ENCODE measurements at places on chromosomes 5 and 9.

DNA sequence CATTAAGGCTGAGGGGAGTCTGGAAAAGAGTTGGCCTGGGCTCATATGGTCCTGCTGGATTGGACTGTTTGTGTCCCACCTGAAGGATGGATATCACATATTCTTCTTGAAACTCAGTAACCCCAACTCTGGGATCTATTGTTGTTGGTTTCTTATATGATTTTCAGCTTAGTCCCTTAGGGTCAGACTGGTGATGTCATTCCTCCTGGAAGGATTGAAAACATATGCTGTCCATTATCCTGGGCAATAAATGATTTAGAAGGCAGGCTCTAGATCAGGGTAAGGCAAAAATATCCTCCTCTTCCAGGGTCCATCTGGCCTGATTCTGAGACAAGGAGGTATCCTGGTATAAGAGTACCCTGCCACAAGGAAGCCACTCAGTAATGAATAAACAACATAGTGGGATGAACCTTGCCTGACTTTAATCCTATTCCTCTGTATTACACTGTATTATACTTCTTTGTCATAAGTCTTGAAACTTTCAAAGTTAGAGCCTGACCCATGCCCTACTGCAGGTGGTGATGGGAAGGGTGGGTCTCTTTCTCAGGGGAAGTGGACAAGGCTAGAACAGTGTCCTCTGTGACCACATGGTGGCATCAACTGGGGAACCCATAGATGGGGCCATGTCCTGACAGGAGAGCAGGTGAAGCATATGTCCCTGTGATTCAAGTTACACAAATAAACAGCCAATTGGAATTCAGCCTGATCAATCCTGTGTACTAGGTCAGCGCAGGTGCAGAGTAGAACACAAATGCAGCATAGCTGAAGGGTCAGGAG, 454.4 kb upstream of the TRPC7 start:
- no peaks in the 10 kb centered on the region for H3K27me3 ChIP-seq
- H3K36me3 ChIP-seq: no peaks in the 10 kb centered on the region
- H3K27ac ChIP-seq: no peak overlapping the region

- no peak for DNase-seq
- H3K4me1 ChIP-seq: peaks cover 14% of the 10 kb centered on the region
- peaks cover 29% of the 10 kb centered on the region for H3K36me3 ChIP-seq
- H3K27me3 ChIP-seq: no peaks in the 10 kb centered on the region
Observed at GRCh38 chr5:31417512-31417911, 114.4 kb downstream of the DROSHA start.

GRCh38 chr5:160843240-160843639, 8.8 kb downstream of the ATP10B start:
- peaks cover 4% of the 10 kb centered on the region for H3K27me3 ChIP-seq
- no peaks in the 10 kb centered on the region for H3K4me1 ChIP-seq
- no peak for DNase-seq
- no peak overlapping the region for H3K4me3 ChIP-seq
- H3K27ac ChIP-seq: no peak overlapping the region
- no peaks in the 10 kb centered on the region for H3K36me3 ChIP-seq

DNA sequence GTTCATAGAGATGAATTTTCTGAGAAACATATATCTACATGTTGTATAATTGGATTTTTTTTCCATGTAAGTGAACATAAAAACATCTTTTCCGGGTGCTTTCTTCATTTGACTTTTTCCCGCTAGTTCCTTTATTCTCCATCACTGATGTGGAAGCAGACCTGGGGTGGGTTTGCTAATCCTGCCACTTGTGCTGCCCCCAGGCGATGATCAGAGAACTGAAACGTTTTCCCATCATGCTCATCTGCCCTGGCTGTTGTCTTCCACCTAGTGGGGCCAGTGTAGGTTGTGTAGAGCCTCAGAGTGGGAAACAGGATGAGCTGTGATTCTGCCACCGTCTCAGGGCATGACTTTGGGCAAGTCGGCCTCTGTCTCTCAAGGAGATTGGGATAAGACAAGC, 34.2 kb upstream of the TGFBR1 start:
- H3K27ac ChIP-seq: no peak overlapping the region
- no peak overlapping the region for H3K4me3 ChIP-seq
- H3K4me1 ChIP-seq: peaks cover 28% of the 10 kb centered on the region
- no peaks in the 10 kb centered on the region for H3K36me3 ChIP-seq

GRCh38 chr9:26240020-26240419, 561.8 kb upstream of the TUSC1 start:
- no peak overlapping the region for H3K4me3 ChIP-seq
- H3K27ac ChIP-seq: no peak overlapping the region
- H3K27me3 ChIP-seq: no peaks in the 10 kb centered on the region
